GM23338 (cell line): ENCODE measurements at places on chromosomes 5 and 9. TPM values are rescaled to one million over a fixed set of nuclear protein-coding genes. Genes with fewer than 3 reads are reported as not detected.

DNA sequence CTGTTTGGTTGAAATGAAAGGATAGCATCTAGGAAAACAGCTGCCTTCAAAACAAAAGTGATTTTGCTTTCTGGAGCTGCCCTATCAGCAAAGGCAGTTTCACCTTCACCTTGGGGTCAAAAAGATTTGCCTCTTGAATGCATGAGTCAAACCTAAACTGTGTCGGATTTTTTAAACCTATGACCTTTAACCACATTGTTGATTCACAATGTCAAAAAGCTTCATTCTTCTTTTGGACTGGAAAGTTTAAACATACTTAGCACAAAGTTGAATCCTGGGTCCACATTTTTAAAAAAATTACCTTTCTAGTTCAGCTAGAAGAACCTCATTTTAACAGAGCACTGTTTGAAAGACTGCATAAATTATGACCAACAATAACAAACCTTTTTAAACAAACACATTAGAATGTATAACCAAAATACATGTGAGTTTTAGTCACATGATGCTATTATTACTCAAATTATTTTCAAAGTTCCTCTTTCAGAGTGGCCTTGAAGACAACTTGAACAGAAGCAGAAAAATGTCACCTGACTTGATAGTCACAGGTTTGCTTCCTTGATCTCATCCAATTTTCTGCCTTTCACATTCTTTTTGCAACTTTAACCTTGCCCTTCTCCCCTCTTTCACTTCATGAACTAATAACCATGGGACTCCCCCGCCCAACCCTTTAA, 109.7 kb upstream of the LHFPL2 start:
- no peak for DNase-seq

DNA sequence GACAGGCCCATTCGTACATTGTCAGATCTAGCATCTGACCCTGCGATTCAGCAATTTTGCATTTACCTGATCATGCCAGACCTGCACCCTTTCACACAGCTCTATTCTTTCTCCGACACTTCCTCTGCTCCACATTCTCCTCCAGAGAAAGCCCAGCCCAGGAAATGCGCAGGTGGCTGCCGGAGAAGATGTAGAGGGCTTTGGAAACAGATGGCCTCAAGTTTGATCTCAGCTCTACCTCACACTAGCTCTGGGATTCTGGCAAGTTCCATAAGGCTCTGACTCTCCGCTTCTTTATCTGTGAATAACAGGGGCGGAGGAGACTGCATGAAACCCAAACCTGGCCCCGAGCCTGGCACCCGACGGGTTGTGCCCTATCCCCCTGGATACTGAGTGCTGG, 61.5 kb downstream of the GABBR2 start:
- no peak for DNase-seq

DNA sequence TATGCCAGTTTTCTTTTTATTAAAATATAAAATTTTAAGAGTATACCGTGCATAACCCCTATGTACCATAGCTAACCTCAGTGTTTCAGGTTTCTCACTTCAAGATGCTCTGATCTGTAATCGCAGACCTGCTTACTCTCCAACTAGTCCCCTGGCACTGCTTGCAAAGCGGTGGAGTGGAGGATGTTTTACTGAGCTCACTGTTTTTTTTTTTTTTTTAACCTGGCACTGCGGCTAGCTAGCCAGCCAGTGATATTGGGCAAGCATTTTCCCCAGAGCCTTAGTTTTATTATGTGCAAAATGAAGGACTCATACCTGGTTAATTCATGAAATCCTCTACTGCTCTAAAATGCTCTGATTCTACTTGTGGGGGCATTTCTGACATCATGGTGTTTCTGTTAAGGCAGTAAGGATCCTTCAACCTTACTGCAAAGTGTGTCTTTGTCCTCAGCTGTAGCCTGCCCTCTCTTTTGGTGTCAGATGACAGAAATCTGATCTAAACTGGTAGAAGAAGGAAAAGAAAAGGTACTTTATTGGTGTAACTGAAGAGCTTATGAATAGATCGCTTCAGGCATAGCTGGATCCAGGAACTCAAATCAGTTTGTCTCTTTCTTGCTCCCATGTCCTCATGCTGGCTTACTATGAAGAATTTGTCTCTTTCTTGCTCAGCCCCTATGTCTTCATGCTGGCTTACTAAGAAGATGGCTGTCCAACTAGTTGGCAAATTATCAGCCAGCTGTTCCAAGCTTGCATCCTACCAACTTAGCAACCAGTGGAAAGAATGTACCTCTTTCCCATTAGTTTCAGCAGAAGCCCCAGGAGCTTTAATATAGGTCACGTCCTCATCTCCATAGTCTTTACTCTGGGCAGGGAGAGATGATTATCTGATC, 59.8 kb downstream of the DOCK2 start:
- DNase-seq = no peak

- DNase-seq = no peak
These were observed 6.4 kb upstream of the C6 start for GRCh38 chr5:41219658-41220269.

DNA sequence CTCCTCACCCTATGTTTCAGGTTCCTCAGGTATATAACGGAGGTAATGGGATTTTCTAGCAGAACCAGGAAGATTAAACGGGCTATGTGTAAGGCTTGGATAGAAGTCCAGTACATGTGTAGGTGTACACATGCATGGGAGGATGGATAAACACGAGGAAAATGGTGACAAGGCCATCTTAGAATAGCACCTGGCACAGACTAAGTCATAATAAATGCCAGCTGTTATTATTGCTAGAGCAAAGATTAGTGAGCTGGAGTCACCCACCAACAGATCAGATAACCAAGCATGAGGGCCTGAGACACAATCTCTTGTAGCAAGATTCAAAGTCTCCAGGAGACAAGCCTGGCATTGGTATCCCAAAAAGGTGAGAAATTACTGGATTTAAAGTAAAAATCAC, 21.1 kb downstream of the SPOCK1 start:
- DNase-seq = no peak

DNA sequence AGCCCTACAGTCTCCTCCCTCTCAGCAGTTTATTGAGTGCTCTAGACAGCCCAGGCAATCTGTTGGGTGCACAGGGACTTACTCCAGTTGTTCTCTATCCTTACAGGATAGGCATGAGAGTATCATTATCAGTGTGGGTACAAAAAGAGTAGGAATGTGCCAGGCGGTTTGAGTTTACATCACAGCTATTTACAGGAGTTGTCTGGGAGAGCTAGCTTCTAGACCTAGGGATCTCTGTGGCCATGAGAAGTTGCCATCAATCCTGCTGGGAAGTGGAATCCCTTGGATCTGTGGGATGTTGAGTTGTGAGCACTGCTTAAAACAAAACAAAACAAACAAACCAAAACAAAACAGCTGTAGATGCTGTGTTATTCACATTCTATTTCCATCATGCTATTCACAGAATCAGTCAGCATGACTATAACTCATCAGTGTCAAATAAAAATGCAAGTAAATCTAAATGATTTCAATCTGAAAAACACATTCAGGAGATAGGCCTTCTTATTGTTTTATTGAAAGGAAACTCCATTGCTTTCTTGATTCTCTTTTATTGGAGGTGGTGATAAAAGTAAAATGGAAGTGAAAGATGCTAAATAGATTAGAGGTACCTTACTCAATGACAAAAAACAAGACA, 552.4 kb upstream of the ZNF608 start:
- no peak for DNase-seq

GRCh38 chr9:16899606-16900005, 29.1 kb upstream of the BNC2 start:
- no peak for DNase-seq

DNA sequence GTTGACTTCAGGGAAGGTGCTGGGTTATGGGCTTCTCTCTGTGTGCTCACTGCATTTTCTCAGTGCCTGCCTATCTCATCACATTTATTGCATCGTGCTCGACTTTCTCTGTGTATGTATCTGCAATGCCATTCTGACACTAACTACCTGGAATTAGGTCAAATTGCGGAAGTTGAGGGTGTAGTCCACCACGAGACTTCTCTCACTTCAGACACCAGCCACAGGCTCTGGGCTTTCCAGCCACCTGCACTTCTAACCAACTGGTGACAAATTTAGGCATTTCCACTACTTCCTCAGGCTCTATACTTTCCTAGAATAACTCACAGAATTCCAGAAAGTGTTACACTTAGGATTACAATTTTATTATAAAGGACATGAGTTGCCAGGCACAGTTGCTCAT, 188.6 kb upstream of the ZNF608 start:
- DNase-seq = no peak

GRCh38 chr5:167699432-167699831, 592.0 kb upstream of the WWC1 start:
- DNase-seq = peak; percentile 91

GRCh38 chr5:75510836-75511434, 494 bp downstream of the CERT1 start:
- DNase-seq = peak; percentile 75

DNA sequence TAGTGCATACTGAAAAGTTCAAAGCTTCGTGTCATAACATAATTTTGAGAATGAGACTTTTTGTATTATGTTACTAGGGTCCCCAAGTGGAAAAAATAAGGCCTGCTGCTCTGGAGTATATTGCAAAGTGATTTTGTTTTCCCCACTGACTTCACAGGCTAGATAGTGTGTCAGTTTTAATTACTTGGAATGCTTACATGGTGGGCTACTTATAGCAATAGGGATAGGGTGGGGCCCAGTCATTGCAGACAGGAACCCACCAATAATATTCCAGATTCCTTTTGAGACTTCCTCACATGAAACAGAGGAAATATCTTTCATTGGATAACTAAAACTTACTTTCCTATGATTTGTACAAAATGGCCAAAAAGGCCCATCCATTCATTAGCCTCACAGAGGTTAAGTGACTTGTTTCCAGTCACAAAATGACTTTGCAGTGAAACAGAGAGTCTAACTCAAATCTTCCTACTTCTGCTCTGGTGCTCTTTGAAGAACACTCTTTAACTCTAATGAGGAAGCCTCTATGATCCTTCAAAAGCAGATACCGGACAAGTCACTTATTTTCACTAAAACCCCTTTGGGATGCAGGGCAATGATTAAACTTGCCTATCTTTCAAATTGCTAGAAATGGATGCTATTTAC, 16.2 kb upstream of the MEF2C start:
- no peak for DNase-seq

DNA sequence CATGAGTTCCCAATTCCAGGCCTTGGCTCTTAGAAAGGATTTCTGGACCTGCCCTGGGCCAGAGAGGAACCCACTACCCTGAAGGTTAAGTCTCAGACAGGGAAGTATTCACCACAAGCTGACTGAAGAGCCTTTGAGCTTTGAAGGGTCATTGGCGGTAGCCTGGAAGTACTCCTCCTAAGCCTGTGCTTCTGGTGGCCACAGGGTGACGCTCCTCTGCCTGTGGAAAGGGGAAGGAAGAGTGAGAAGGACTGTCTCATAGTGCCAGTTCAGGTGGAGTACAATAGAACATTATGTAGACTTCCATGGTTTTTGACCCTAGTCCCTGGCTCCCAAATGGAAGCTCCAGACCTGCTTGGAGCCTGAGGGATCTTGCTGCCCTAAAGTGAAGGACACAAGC, 1233.2 kb upstream of the CDH6 start:
- DNase-seq = peak; percentile 7

DNA sequence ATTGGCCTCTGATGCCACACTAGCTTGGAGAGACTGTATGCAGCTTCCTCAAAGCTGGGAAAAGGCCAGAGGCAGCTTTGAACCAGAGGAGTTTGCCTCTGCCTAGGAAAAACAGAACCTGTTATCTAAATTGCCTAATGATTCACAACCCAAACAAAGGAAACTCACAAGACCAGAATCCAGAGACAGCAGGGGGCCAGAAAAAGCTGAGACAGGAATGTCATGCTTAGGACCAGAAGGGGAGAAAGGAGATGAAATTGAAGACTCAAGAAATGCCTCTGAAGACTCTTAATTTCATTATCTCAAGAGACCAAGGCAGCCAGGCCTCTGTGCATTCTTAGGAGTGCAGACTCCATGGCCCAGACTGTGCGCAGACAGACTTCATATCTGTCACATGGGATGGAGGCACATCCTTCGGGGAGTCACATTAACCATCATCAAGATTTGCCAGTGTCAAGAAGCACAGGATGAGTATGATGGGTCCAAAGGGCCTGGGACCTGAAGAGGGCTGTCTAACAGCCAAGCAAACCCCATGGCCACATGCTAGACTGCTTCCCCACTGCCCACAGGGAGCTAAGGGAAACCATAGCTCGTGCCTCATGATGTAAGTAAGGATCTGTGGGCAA, 57.3 kb downstream of the ARSB start:
- peak; percentile 92 for DNase-seq

DNA sequence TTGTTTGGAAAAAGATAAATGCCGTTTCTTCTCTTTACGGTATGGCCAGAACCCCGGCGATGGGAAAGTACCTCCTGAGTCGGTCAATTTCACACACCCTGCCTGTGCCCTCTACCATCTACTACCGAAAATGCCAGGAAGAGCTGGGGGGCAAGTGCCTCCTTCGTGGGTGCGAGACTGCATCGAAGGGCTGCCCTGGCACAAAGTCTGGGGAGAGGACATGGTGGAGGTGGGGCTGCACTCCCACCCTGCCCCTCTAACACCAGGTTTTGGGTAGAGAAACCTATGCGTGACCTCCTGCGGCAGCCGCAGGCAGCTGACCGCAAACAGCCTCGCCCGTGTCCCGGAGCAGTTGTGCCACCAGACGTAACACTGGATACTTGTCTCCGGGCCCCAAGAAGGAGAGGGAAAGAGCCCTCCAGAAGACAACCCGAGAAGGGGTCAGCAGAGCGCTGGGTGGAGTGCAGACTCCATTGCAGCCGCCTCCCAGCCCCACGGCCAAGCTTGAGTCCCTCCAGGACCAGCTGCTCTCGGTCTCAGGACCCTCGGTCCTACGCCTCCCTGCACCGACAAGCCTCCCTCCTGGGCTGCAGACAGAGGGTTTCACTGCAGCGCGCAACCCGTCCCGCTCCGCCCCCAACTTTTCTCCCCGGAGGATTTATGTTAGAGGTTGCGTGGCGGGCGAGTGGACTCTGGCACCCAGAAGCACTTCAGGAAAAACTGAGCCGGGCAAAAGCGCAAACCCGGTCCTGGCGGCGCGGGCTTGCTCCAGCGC, 823 bp upstream of the PRDM6 start:
- DNase-seq = peak; percentile 45

Gene RASGEF1C
- total RNA-seq = 0.42 and 2.6 TPM in 2 replicates

Gene LCN9
- total RNA-seq = not detected in 2 replicates

Gene N4BP3
- 52.7 and 58.2 TPM in 2 replicates for total RNA-seq

Gene SLIT3
- 0.59 and 4.3 TPM in 2 replicates for total RNA-seq

Gene PCDHGB6
- 7.1 and 8.1 TPM in 2 replicates for total RNA-seq

Gene LHX3
- total RNA-seq = not detected in 2 replicates

Gene TAF1L
- total RNA-seq = 0.04 and 0.07 TPM in 2 replicates
